ENCODE measurements at places on chromosomes 6 and 20.

DNA sequence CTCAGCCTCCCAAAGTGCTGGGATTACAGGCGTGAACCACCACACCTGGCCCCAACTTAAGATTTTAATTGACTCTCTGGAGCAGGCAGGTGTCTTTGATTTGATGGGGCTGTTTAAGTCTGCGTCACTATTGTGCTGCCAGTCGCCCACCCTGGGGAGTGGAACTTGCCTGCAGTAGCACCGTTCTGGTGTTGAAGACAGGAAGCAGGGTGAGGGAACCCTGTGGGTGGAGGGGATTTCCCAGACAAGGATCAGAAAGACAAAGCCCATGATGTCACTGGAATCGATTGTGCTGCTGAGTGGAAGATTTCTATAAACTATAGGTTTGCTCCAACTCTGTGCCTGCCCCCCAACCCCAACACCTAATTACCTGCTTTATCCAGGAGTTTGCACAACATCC is 11.0 kb downstream of the ALDH8A1 start:
- DNase-seq: peak; percentile 73

GRCh38 chr20:54017846-54018245 is 52.5 kb downstream of the BCAS1 start:
- DNase-seq: no peak

- DNase-seq: peak; percentile 79
Measured at GRCh38 chr20:51480507-51481270, 61.8 kb downstream of the NFATC2 start.

- no peak for DNase-seq
Measured at GRCh38 chr6:150753371-150754064, 112.0 kb upstream of the MTHFD1L start.

- no peak for DNase-seq
Measured at GRCh38 chr20:54624706-54625390, 149.5 kb downstream of the DOK5 start.

DNA sequence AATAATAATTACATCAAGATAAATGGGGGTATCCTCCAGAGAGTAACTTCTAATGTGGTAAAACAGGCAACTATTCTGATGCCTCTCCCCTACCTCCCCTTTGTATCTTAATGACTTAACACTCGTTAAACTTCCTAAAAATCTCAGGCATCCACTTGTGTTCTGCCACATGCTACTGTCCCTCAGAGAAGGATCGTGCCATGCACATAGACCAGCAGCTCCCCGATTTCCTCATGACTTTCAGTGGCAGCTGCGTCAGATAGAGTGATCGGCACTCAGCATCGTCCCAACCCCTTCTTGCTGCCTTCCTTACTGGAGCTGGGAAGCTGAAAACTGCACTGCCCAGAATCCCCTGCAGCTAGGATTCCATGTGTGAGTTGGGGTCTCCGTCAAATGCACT is 32.1 kb downstream of the RIPOR2 start:
- DNase-seq: no peak

- DNase-seq: no peak
Measured at GRCh38 chr6:134398453-134398852, 80.5 kb upstream of the SGK1 start.

GRCh38 chr6:166752928-166753721 is 126.1 kb upstream of the RPS6KA2 start:
- DNase-seq: no peak

DNA sequence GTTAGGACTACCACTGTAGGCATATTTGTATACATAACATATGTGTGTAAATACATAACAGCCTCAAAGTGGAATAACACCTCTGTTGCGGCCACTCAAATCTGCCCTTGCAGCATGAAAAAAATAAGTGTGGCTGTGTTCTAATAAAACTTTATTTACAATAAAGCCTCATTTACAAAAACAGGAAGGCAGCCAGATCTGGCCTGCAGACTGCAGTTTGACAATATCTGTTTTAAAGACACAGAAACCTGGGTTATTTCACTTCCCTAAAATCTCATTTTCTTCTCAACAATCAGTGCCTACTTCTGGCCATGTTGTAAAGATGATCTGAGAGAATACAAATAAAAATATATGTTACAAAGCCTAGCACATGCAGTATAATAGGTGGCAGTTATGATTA is 53.9 kb upstream of the SCML4 start:
- DNase-seq: no peak

DNA sequence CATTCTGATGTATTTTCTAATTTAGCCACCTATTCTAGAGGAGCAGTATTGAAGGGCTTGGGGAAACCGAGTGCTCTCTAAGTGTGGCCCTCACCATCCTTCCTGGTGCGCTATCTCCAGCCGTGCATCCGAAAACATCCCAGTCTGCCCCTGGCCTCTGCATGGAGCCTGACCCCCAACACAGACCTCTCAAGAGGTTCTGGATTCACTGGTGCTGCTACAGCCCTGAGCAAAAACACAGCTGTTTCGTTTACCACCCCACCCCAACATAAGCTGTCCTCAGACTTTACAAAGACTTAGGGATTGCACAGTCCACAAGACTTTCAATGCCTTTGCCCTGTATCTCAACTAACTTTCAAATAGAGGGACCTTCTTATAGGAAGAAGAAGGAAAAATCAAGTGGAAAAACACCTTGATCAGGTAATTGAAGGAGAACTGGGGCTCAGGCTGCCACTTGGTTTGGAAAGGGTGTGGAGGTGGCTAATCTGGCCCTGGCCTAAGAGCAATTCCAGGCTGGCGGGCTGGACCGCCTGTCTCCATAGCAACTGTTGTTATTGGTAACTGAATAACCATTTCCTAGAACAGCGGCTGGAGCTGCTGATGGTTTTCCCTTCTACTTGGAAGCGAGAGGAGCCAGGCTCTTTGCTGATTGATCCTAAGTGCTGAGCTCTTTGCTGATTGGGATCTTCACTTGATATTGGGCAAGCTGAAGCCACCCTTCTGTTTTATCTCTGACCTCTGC is 90.2 kb upstream of the TOX2 start:
- no peak for DNase-seq

Data from activated CD4-positive, alpha-beta T cell treated with anti-CD3 and anti-CD28 coated beads, Interleukin-2, amount 50 U/mL, for 24 hours (primary cell).